T-helper 17 cell (primary cell): ENCODE measurements at places on chromosomes 5 and 9.
A peak's percentile ranks its signal among the peaks of the same experiment; 100 is the strongest.

GRCh38 chr9:8371686-8372085 is 572.1 kb upstream of the DMAC1 start:
- no peaks in the 10 kb centered on the region for H3K4me1 ChIP-seq
- no peaks in the 10 kb centered on the region for H3K27me3 ChIP-seq
- peaks cover 2% of the 10 kb centered on the region for H3K36me3 ChIP-seq

- H3K4me3 ChIP-seq = no peak overlapping the region
- H3K4me1 ChIP-seq = no peaks in the 10 kb centered on the region
- no peak for DNase-seq
- H3K27ac ChIP-seq = no peak overlapping the region
Measured at GRCh38 chr9:37966412-37967013, 62.6 kb upstream of the SLC25A51 start.

GRCh38 chr9:131481441-131482342 is 21.0 kb upstream of the POMT1 start:
- peaks cover 5% of the 10 kb centered on the region for H3K4me1 ChIP-seq
- peak overlapping the region; percentile 56 for H3K4me3 ChIP-seq
- no peak for DNase-seq

GRCh38 chr5:170148430-170149205 is 42.9 kb downstream of the FOXI1 start:
- H3K27me3 ChIP-seq = peaks cover 32% of the 10 kb centered on the region
- H3K4me3 ChIP-seq = no peak overlapping the region
- no peaks in the 10 kb centered on the region for H3K36me3 ChIP-seq
- no peak for DNase-seq

GRCh38 chr9:132164604-132165362 is 2.9 kb downstream of the NTNG2 start:
- peaks cover 7% of the 10 kb centered on the region for H3K4me1 ChIP-seq
- peaks cover 62% of the 10 kb centered on the region for H3K27me3 ChIP-seq
- H3K4me3 ChIP-seq = no peak overlapping the region

DNA sequence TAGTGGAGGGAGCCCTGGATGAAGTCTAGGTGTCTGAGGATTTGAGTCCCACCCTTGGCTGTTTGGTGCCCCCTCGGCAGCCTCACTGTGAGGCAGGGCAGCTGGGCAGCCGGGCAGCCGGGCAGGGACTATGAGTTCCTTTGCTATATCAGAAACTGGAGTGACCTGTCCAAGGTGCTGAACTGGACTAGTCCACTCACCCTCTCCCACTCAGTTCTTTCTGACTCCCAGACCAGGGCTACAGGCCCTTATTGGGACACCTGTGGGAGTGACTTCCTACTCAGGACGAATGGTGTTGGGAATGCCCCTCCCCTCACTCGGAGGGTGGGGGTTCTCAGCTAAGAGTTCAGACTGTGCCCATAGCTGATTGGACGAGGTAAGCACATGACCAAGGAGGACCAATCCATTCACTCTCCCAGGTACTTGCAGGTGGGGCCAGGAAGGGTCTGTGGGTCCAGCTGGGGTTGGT is 34.1 kb upstream of the RAPGEF1 start:
- H3K27ac ChIP-seq = no peak overlapping the region
- H3K4me3 ChIP-seq = no peak overlapping the region
- peaks cover 2% of the 10 kb centered on the region for H3K36me3 ChIP-seq
- no peaks in the 10 kb centered on the region for H3K4me1 ChIP-seq
- DNase-seq = peak; percentile 24

DNA sequence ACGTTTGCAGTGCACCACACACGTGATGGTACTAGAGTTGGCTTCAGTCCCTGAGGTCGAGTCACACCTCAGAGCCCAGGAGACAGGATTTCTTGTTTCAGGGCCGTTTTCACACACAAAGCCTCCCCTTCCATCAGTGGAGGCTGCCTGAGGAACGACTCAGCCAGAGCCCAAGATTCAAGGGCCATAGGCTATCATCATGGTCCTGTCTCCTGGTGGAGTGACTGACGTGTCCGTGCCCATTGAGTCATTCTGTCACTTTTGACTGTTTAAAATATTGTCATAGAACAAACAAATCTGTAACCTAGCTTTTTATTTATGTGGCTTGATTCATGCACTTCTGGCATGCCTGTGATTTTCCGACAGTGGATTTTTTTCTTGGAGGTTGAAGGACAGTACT is 28.3 kb downstream of the CAMK2A start:
- H3K4me1 ChIP-seq = no peaks in the 10 kb centered on the region
- no peak for DNase-seq
- no peak overlapping the region for H3K27ac ChIP-seq
- peaks cover 23% of the 10 kb centered on the region for H3K27me3 ChIP-seq

DNA sequence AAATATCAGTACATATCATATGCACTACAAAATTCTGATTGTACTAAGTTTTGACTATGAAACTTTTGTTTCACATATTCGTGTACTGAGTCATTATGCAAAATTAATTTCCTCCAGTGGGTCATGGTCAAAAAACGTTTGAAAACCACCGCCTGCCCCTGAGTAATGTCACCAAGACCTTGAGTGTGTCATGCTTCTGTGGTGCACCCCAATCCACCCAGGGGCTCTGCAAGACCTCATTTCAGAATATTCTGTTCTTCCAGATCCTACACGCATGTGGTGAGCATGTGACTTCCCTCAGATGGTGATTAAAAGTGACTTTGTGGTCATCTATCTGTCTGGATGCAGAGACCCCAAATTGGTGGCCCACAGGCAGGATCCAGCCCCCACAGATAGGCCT is 31.0 kb downstream of the ABLIM3 start:
- H3K27ac ChIP-seq = no peak overlapping the region
- no peak for DNase-seq
- H3K4me3 ChIP-seq = no peak overlapping the region

DNA sequence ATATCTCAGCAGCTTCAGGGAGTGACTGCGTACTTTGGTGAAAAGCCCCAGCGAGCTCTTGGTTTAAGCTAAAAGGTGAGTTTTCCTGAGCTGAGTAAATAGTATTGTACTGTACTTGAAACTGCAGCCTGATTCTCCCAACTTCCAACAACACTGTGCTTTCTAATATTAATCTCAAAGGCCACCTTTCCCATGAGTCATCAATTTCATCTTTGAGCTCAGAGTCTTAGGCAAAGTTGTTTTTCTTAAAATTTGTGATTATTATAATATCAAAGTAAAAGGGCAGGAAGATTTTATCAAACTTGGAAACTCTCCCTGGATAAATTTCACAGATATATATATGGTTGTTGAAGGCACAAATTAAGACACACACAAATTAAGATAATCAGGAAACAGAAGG is 51.0 kb downstream of the TRPC7 start:
- no peaks in the 10 kb centered on the region for H3K4me1 ChIP-seq
- H3K4me3 ChIP-seq = no peak overlapping the region
- no peak for DNase-seq

- no peak overlapping the region for H3K27ac ChIP-seq
- no peaks in the 10 kb centered on the region for H3K36me3 ChIP-seq
- H3K4me1 ChIP-seq = no peaks in the 10 kb centered on the region
- no peak for DNase-seq
- peaks cover 23% of the 10 kb centered on the region for H3K27me3 ChIP-seq
Measured at GRCh38 chr5:174827558-174827957, 103.2 kb downstream of the MSX2 start.

GRCh38 chr9:136856541-136857141 is 4.5 kb downstream of the MAMDC4 start:
- H3K4me1 ChIP-seq = no peaks in the 10 kb centered on the region
- no peaks in the 10 kb centered on the region for H3K27me3 ChIP-seq
- H3K4me3 ChIP-seq = no peak overlapping the region
- no peaks in the 10 kb centered on the region for H3K36me3 ChIP-seq
- no peak overlapping the region for H3K27ac ChIP-seq
- DNase-seq = no peak

GRCh38 chr5:5017827-5018577 is 122.1 kb upstream of the ADAMTS16 start:
- no peak overlapping the region for H3K4me3 ChIP-seq
- no peak for DNase-seq
- peaks cover 10% of the 10 kb centered on the region for H3K27me3 ChIP-seq
- no peak overlapping the region for H3K27ac ChIP-seq
- H3K4me1 ChIP-seq = no peaks in the 10 kb centered on the region

DNA sequence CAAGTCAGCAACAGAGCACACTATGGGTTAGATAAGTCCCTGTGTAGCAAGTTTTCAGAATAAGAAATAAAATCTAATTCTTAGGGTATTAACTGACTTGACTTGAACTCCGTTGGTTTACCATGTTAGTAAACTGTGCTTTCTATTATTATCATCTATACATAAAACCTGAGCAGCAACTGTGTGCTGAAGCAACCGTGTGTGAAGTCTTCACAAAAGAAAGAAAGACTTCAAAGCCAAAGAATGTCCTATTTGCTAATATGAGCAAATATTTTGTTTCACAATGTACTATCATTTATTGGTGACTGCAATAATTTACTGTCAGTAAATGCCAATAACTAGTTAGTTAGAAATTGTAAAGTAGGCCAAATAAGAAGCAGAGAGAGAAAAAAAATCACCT is 32.7 kb downstream of the ERAP1 start:
- peaks cover 17% of the 10 kb centered on the region for H3K36me3 ChIP-seq
- peaks cover 21% of the 10 kb centered on the region for H3K4me1 ChIP-seq
- DNase-seq = no peak
- no peaks in the 10 kb centered on the region for H3K27me3 ChIP-seq
- no peak overlapping the region for H3K4me3 ChIP-seq
- no peak overlapping the region for H3K27ac ChIP-seq

- H3K36me3 ChIP-seq = peaks cover 4% of the 10 kb centered on the region
- peaks cover 50% of the 10 kb centered on the region for H3K27me3 ChIP-seq
- H3K4me3 ChIP-seq = peak overlapping the region; percentile 84
- H3K27ac ChIP-seq = peak overlapping the region; percentile 6
- DNase-seq = no peak
Measured at GRCh38 chr5:132812123-132812765, 858 bp upstream of the SOWAHA start.

- H3K4me1 ChIP-seq = no peaks in the 10 kb centered on the region
- peaks cover 50% of the 10 kb centered on the region for H3K27me3 ChIP-seq
- no peak overlapping the region for H3K4me3 ChIP-seq
- no peaks in the 10 kb centered on the region for H3K36me3 ChIP-seq
- no peak for DNase-seq
- H3K27ac ChIP-seq = no peak overlapping the region
Measured at GRCh38 chr9:114060711-114061110, 17.4 kb downstream of the AMBP start.

DNA sequence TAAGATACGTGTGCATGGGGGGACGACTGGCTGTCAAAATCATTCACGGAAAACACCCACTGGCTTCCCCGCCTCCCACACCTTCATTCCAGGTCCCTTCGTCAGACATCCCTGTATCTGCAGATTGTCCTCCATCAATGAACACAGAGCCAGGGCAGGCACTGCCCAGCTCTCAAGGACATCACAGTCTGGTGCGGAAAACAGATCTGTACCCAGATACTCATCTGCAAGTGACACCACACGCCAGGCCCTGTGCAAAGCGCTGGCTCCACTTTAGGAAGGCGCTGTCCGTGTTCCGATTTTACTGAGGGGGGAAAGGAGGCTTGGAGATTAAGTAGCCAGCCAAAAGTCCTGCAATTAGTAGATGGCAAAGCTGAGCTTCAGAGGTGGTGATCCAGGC is 72.3 kb downstream of the OLFM1 start:
- no peak for DNase-seq
- H3K4me1 ChIP-seq = no peaks in the 10 kb centered on the region
- H3K27me3 ChIP-seq = peaks cover 34% of the 10 kb centered on the region
- no peaks in the 10 kb centered on the region for H3K36me3 ChIP-seq

DNA sequence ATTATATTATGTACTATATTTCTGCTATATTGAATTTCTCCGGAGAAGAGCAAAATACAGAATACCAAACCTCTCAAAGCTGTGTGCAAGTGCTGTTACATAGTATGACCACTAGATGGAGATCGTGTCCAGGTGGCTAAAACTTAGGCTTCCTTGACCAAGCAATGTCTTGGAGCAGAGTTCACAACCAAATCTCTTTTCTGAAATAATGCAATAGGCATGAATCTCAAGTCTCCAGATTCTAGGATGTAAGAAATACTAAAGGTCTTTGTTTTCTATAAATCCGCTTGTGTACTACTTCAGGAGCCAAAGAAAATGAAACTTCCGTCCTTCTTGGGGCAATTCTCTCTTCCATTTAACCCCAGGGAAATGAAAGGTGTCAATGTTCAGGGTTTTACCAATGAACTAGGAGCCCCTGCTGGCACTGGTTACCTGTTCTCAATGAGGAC is 181.5 kb upstream of the RAI14 start:
- H3K4me1 ChIP-seq = peaks cover 10% of the 10 kb centered on the region
- DNase-seq = no peak
- H3K4me3 ChIP-seq = no peak overlapping the region
- peaks cover 2% of the 10 kb centered on the region for H3K36me3 ChIP-seq
- no peak overlapping the region for H3K27ac ChIP-seq

- peaks cover 16% of the 10 kb centered on the region for H3K4me1 ChIP-seq
- H3K36me3 ChIP-seq = peaks cover 9% of the 10 kb centered on the region
- no peak overlapping the region for H3K4me3 ChIP-seq
- no peak overlapping the region for H3K27ac ChIP-seq
- no peaks in the 10 kb centered on the region for H3K27me3 ChIP-seq
- no peak for DNase-seq
Measured at GRCh38 chr9:15253786-15254185, 53.2 kb downstream of the TTC39B start.

DNA sequence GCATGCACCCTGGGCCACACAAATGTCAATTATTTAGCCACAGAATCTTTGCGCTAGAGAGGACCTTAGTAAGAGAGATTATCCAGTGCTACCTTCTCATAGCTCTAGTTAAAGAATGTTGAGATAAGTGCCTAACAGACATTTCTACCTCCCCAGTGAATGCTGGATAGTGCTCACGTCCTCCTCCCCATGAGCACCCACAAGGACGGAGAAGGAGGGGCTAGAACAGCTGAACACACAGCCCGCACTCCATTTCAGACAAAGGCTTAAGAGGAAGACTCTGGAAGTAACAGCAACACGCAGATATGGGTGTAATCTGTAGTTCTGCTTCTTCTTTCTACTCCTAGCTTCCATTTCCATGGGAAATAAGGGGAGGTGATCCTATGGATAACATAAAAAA is 120.5 kb downstream of the FEM1C start:
- no peak overlapping the region for H3K4me3 ChIP-seq
- H3K27me3 ChIP-seq = peaks cover 36% of the 10 kb centered on the region
- no peaks in the 10 kb centered on the region for H3K4me1 ChIP-seq
- H3K27ac ChIP-seq = no peak overlapping the region

GRCh38 chr9:80560976-80561375 is 989.2 kb downstream of the TLE4 start:
- H3K4me1 ChIP-seq = no peaks in the 10 kb centered on the region
- H3K27ac ChIP-seq = no peak overlapping the region
- H3K36me3 ChIP-seq = no peaks in the 10 kb centered on the region
